ENCODE measurements at places on chromosomes 3 and 15.
A peak's percentile ranks its signal among the peaks of the same experiment; 100 is the strongest.

DNA sequence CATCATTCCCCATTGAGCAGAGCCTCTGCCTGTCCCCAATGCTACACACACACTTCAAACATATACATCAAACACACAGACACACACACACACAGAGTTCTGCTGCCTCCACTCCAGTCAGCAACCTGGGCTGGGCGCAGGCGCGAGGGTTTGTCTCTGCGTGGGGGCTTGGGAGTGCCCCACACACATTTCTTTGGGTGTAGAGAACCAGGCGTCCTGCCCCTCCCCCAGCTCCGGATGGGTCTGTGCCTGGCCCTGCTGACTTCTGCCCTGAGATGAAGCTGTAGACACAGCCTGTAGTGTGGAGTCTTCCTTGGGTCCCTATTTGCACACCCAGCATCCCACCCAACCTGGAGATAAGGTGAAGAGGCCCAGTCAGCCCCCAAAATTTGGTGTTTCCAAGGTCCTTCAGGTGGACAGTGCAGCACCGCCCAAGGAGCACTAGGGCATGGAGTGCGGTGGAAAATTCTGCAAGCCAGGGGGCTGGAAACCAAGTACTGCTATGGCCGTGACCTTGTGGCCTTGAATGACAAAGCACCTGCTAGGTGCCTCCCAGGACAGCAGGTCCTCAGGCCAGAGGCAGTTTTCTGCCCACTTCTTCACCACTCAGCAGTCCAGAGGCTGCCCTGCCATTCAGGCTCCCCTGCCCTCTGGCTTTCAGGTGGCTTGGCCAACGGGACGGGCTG lies 26.8 kb downstream of the FBXW12 start:
- no peak for DNase-seq

GRCh38 chr3:2978977-2979732 lies 131.0 kb downstream of the IL5RA start:
- no peak for DNase-seq

GRCh38 chr15:96053781-96054428 lies 276.6 kb upstream of the NR2F2 start:
- DNase-seq: no peak

GRCh38 chr15:99404454-99404853 lies 153.2 kb downstream of the LRRC28 start:
- no peak for DNase-seq

DNA sequence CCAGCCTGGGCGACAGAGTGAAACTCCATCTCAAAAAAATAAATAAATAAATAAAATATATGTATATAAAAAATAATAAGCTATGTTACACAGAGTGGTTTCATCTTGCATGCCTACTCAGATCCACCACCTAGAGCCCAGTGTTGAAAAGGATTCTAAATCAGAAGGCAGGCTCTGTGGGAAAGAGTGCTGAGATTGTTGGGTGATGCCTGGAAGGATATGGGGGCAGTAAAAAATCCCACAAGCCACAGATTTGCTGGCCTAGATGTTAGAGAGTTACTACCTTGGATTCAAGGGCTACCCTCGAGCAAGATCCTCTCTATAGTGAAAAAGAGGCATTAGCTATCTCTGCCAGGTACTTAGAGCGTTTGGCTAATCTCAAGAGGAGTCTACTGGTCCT lies 144.3 kb downstream of the STAC start:
- no peak for DNase-seq

GRCh38 chr3:43176666-43177065 lies 70.8 kb upstream of the POMGNT2 start:
- DNase-seq: no peak

DNA sequence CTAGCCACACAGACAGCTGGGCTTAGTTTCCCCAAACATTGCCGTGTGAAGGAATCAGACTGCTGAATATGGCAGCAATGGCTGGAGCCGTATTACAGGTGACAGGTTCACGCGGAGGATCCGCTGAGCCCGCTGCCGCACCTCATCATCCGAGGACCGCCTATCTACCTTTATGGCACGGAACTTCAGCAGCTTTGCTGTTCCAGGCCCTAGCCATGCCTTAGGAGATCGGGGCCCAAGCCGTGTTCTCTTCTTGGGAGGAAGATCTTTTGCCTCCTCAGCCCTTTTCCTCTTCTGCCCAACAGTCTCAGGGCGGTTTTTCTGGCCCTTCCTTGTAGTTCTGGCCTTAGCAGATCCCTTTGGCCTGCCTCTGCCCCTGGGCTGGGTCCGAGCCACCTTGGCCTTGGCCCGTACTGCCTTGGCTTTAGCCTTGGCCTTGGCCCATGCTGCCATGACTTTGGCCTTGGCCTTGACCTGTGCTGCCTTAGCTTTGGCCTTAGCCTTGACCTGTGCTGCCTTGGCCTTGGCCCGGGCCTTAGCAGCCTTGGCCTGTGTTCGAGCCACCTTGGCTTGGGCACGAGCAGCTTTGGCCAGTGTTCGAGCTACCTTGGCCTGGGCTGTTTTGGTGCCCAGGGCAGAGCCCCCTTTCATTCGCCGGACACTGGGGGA lies 3.2 kb downstream of the CCDC71 start:
- DNase-seq: no peak

- no peak for DNase-seq
These were observed 25.7 kb downstream of the TKT start for GRCh38 chr3:53230041-53230621.

DNA sequence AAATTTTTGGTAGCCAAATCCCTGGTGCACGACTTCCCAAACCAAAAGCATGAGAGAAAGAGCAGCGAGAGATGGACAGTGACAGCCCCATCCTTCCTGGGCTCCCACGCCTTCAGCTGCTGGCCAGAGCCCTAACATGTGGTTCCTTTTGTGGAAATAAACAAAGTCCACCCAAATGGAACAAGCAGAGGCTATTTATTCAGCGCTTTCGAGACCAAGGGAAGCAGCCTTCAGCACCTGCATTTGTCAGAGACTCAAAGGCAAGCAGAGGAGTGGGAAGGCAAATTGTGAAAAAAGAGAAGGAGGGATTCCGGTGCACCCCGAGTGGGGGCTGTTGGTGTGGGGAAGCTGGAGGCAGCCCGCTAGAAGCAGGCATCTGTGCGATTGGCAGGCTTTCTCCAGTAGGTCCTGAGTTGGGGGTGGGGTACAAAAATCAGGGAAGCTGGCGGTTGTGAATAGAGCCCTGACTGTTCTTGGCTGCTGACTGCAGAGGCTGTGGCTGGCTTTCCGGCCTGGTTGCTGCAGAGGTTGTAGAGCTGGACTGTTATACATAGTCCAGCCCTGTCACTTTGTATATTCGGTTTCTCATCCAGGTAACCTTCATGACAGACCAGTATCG lies 427.2 kb downstream of the OCA2 start:
- DNase-seq: no peak

GRCh38 chr3:39414421-39414907 lies 7.9 kb downstream of the RPSA start:
- no peak for DNase-seq

DNA sequence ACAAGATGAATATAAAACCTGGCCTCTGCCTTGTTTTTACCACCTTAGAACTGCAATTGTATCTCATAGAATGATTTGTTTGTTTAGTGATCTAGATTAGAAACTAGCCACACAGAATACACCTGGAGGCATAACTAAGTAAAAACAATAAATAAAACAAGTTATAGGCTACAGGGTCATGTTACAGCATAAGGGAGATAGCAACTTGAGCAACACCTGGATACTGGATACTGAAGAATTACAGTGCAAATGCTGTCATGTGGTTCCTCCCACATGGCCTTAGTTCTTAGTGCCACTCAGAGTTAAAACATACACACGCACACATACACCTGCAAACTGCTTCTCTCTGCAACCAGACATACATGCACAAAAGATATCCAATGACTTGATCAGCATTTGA lies 563.4 kb upstream of the DPPA4 start:
- no peak for DNase-seq

GRCh38 chr15:39432026-39432425 lies 148.9 kb upstream of the THBS1 start:
- DNase-seq: no peak

DNA sequence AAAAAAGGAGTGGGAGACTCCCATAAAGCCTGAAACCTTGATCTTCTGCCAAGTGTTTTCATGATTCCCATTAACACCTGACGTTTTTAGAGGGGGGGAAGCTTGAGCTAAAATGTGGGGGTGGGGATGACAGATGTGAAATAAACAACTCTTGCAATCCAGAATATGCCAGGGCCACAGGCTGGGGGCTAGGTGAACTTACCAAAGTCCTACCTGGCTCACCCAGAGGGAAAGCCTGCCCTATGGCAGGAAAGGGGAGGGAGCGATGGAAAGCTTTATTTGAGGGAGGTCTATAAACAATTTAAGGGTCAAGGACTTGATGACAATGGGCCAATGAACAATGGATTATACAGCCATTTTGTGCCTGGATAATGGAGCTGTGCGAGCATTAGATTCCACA lies 108.3 kb downstream of the LRIG1 start:
- no peak for DNase-seq

- DNase-seq: no peak
These were observed 124.3 kb downstream of the CTNNB1 start for GRCh38 chr3:41323467-41324155.

DNA sequence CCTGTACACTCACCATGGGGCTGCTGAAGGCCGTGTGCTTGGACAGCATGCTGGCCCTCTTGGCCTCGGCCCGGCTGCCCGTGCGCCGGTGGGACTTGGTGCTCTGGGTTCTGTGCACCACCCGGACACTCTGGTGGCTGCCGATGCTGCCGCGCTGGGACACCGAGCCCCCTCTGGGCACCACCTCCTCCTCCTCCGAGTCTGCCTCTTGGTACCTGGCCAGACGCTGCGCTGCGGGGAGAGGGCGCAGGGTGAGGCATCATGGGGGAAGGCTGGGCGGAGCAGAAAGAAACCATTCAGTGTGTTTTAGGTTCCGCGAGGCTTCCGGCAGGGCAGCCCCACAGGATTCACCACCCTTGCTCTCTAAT lies 145.0 kb downstream of the ATP10A start:
- no peak for DNase-seq

- DNase-seq: no peak
These were observed 12.2 kb upstream of the PIK3R4 start for GRCh38 chr3:130758624-130759369.

DNA sequence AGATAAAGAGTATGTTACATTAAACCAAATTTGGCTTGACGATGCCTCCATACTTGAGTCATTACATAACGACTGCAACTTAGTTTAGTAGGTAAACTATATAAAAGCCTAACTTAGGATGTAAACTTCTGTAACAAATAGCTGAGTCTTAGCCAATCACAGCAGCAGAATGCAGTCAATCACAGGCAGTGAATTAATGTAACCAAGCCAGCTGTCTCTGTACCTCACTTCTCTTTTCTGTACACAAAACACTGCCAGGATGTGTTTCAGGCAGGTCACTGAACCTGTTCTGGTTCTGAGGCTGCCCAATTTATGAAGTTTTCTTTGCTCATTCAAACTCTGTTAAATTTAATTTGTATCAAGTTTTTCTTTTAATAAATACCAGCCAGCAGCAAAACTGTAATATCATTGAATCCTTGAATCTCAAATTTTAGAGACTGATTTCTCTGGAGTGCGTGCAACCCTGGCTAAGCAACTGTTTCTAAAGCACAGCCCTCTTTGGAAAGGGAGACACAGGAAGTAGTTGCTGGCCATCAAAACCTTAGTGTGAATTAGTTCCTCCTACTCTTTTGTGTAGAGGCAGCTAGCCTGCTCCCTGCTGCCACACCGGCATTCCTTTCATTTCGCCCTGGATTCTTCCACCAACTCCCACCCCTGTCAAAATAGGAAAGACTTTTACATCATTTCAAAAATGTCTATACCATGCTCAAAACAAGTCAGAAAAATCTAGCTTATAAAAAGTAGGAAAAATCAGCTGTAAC lies 15.2 kb downstream of the RFTN1 start:
- DNase-seq: no peak

GRCh38 chr15:57114070-57114469 lies 195.6 kb downstream of the TCF12 start:
- no peak for DNase-seq

GRCh38 chr3:58581328-58582091 lies 4.3 kb upstream of the FAM107A start:
- no peak for DNase-seq

DNA sequence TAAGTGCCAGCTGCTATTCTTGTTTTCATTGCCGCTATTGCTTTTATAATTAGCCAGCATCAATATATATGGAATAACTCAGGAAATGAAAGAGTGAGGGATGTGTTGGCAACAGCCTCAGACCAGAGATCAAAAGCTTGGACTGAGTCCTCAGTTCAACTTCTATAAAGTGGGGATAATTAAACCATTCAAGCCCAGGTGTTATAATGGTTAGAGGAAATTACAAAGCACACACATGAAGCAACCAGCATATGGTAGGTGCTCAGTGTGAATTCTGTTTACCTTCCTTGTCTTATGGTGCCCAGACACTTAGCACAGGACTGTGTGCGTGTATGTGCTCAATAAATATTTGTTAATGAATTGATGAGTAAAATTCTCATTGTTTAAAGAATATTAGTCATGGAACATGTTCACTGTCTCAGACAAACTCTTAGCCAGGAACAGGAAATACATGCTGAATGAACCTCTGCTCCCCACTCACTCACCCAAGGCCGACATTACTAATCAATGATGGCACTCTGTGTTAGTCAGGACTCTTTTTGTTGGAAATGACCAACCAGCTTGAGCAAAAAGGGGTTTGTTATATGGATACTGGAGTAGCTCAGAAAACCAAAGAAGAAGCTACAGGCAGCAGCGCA lies 16.7 kb upstream of the CCDC174 start:
- no peak for DNase-seq

DNA sequence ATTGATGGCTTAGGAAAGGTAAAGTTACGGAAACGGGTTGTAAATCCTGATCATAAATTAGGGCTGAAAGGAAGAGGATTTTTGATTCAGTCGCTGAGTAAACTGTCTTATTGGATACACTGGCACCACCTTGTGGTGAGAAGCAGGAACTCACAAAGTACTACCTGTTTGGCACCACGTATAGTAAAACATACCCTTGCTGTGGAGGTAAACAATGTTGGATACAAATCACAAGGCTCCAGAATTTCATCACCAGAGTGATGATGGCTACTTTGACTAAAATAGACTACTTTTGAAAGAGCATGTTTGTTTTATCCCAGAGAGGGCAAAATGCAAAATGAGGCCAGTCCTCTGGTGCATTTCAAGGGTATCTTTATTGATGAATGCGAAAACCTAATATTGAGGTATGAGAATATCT lies 216.9 kb downstream of the IGSF11 start:
- no peak for DNase-seq

GRCh38 chr3:76131396-76132153 lies 346.2 kb upstream of the ZNF717 start:
- no peak for DNase-seq

- DNase-seq: no peak
These were observed 5.5 kb upstream of the PLXND1 start for GRCh38 chr3:129611812-129612533.

DNA sequence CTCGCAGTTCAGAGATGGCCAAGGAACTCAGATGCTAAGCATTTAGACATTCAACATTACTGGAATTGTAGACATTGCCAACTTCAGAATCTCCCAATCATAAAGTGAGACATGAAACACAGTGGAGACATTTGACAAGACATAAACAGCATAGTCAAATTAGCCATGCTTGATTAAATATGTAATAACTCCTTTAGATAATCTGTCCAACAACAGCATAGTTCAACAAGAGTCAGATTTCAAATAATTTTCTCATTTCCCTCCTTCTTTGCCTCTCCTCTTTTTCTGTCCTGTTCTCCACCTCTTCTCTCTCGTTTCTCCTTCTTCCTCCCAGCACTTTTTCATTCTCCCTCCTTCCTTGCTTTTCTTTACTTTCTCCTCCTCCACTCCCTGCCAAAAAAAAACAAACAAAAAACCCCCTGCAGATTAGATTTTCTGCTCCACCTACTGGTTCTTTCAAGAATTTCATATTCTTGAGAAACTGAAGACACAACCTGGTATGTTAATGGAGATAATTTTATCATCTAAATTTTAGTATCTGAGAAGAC lies 20.2 kb downstream of the CPOX start:
- DNase-seq: peak; percentile 37

GRCh38 chr3:191254098-191254873 lies 55.2 kb downstream of the OSTN start:
- DNase-seq: no peak

All from CD8-positive, alpha-beta memory T cell (primary cell).